ENCODE measurements at places on chromosomes 4 and X. TPM values are rescaled to one million over a fixed set of nuclear protein-coding genes. Genes with fewer than 3 reads are reported as not detected.

DNA sequence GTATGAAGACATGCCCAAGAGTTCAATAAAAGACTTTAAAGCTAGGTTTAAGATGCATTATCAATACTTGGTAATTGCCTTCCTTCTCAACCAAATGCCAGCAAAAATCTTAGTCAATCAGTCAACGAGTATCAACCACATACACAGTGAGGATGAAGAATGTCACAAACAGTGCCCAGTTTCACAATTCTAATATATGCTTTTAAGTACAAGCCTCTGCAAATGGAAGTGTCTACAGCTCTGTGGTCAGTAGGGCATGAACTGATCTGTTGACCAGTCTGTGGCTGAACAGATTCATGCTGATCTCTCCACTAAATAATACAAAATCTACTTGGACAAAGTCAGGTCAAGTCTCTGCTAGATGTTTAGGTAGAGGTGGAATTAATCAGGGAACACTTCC, 27.9 kb downstream of the PPARGC1A start:
- H3K4me1 ChIP-seq: no peaks in the 10 kb centered on the region
- no peak overlapping the region for H3K27ac ChIP-seq
- no peak overlapping the region for H3K4me3 ChIP-seq
- H3K36me3 ChIP-seq: no peaks in the 10 kb centered on the region
- DNase-seq: no peak

The SFRP2 gene
- total RNA-seq: 23.2 TPM

GRCh38 chrX:16440446-16440845, 209.5 kb upstream of the S100G start:
- H3K36me3 ChIP-seq: no peaks in the 10 kb centered on the region
- H3K27ac ChIP-seq: no peak overlapping the region
- DNase-seq: no peak
- no peaks in the 10 kb centered on the region for H3K4me1 ChIP-seq

DNA sequence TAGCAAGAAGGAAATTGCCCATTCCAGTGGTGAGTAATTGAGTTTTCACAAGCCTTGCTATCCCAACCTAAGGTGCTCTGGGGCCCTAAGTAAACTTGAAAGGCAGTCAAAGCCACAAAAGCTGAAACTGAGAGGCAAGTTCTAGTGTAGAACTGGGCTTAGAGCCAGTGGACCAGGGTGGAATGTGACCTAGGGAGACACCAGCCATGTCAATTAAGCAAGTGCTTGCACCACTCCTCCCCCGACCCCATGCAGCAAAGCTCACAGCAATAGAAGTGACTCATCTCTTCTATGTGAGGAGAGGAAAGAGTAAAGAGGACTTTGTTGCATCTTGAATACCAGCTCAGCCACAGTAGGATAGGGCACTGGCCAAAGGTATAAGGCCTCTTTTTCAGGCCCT, 486.1 kb upstream of the POU3F4 start:
- DNase-seq: no peak
- H3K27me3 ChIP-seq: no peaks in the 10 kb centered on the region
- H3K4me1 ChIP-seq: no peaks in the 10 kb centered on the region
- no peaks in the 10 kb centered on the region for H3K36me3 ChIP-seq
- no peak overlapping the region for H3K4me3 ChIP-seq

GRCh38 chr4:186400676-186401075, 134.7 kb downstream of the F11 start:
- H3K4me1 ChIP-seq: no peaks in the 10 kb centered on the region
- no peaks in the 10 kb centered on the region for H3K27me3 ChIP-seq
- H3K27ac ChIP-seq: no peak overlapping the region
- no peaks in the 10 kb centered on the region for H3K36me3 ChIP-seq

DNA sequence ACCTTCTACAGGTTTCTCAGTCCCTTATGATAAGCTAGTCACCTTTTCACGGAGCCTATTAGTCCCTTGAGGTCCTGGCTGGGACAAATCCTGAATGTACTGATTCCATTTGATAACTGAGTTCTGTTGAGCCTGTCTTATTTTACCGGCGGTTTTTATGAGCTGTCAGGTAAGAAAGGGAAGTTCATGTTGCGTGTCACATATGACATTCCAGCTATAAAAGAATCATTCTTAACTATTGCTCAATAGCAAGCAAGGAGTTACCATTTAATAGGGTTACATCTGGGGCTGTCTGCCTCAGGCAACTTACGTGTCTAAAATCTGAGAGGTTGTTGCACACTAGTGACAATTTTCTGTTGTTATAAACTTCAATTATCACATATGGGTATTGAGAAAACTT, 394.6 kb downstream of the TECRL start:
- H3K4me3 ChIP-seq: no peak overlapping the region
- DNase-seq: no peak
- no peaks in the 10 kb centered on the region for H3K27me3 ChIP-seq

The CABS1 gene
- not detected for total RNA-seq

- H3K36me3 ChIP-seq: no peaks in the 10 kb centered on the region
- H3K27ac ChIP-seq: no peak overlapping the region
- no peaks in the 10 kb centered on the region for H3K27me3 ChIP-seq
Measured at GRCh38 chr4:84263415-84263814, 235.7 kb downstream of the NKX6-1 start.

DNA sequence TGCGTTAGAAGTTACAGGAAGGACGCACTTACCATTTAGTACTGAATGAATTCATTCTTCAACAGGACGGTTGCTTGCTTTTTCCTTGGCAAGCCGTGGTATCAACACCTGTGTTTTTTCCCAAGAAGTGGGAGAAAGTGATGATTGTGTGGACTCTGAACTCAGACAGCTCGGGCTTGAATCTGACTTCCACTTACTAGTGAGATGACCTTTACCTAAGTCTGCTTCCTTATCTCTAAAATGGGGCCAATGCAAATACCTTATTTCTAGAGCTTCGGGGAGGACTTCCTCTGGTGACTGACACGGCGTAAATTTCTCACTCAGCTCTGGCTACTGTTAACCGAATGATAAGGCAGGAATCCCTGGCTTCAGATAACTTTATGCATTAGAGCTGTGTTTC, 146.8 kb upstream of the RBPJ start:
- no peak for DNase-seq
- no peaks in the 10 kb centered on the region for H3K36me3 ChIP-seq
- H3K4me1 ChIP-seq: no peaks in the 10 kb centered on the region
- H3K27me3 ChIP-seq: no peaks in the 10 kb centered on the region
- no peak overlapping the region for H3K4me3 ChIP-seq

The IL15 gene
- total RNA-seq: 6.5 TPM

The MAGEA4 gene
- total RNA-seq: not detected

GRCh38 chrX:150146271-150146896, 208.1 kb upstream of the EOLA2 start:
- no peak overlapping the region for H3K4me3 ChIP-seq
- DNase-seq: no peak
- no peak overlapping the region for H3K27ac ChIP-seq
- H3K27me3 ChIP-seq: no peaks in the 10 kb centered on the region

DNA sequence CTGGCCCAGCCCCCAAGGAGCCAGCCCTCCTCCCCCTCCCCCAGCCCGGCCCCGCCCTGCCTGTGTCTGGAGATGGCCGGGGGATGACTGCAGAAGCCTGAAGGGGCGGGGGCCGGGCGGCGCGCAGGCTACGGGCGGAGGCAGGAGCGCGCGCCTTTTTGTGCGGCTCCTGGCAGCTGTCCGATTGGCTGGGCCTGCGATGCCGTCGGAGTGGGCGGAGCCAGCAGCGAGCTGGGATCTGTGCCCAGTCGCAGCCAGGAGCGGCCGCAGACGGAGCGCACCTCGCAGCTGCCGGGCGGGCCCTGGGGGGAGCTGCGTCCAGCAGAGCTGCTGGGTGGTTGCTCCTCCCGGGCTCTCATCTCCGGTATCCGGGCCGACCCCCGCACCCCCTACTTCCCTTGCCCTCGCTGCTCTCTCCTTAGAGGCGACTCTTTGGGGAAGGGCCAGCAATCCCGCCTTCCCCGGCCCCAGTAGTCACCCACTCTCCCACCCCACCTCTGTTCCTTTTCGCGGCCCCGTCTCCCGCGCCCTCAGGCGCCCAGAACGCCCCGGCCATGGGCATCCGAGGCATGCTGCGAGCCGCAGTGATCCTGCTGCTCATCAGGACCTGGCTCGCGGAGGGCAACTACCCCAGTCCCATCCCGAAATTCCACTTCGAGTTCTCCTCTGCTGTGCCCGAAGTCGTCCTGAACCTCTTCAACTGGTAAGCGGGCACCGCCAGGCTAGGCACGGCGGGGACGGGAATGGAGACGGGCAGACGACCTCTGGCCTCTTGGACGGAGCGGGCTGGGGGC, at the start of gene GABRQ:
Gene GABRQ, plus strand, starts transcription at position 247 of the 794 bp plus-strand sequence. Its CDS starts 308 bp downstream, at position 555.
- peak; percentile 62 for DNase-seq
- H3K4me3 ChIP-seq: no peak within 1 kb of the TSS
- H3K4me1 ChIP-seq: no peaks in the 10 kb centered on the region
- H3K36me3 ChIP-seq: no peaks in the 10 kb centered on the region
- peaks cover 34% of the 10 kb centered on the region for H3K27me3 ChIP-seq

The RNF212 gene
- 1.8 TPM for total RNA-seq

- no peak for DNase-seq
- no peak overlapping the region for H3K27ac ChIP-seq
- H3K4me3 ChIP-seq: no peak overlapping the region
- peaks cover 3% of the 10 kb centered on the region for H3K4me1 ChIP-seq
- no peaks in the 10 kb centered on the region for H3K27me3 ChIP-seq
Measured at GRCh38 chr4:946103-946450, 13.8 kb downstream of the TMEM175 start.

GRCh38 chrX:150848914-150849365, 49.5 kb downstream of the CD99L2 start:
- no peaks in the 10 kb centered on the region for H3K4me1 ChIP-seq
- no peak overlapping the region for H3K4me3 ChIP-seq
- H3K27ac ChIP-seq: no peak overlapping the region

GRCh38 chrX:154443992-154444754, at the start of gene FAM50A:
Gene FAM50A (plus strand): TSS chrX:154444141. CDS start chrX:154444236, 95 bp downstream.
- peak; percentile 79 for DNase-seq
- H3K4me1 ChIP-seq: no peaks in the 10 kb centered on the region
- peak within 1 kb of the TSS; percentile 24 for H3K4me3 ChIP-seq

The GAGE12J gene
- total RNA-seq: not detected

DNA sequence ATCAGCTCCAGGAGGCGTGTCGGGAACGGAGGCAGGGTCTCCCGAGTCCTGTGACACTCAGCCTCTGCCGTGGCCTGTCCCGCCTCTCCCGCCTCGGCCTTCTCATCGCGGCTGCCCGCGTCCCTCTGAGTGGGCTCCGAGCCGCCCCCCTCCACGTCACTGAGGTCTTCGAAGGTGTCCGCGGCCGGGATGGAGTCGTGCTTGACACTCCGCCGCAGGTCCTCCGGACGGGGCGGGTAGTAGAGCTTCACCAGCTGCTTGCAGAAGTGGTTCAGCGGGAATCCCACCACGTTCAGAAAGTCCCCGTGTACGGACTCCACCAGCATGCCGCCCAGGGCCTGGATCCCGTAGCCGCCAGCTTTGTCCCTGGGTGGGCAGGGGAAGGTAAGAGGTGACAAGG, 25.0 kb downstream of the ASMTL start:
- DNase-seq: no peak
- H3K4me3 ChIP-seq: no peak overlapping the region
- H3K36me3 ChIP-seq: peaks cover 14% of the 10 kb centered on the region
- no peaks in the 10 kb centered on the region for H3K27me3 ChIP-seq
- H3K4me1 ChIP-seq: no peaks in the 10 kb centered on the region
- H3K27ac ChIP-seq: no peak overlapping the region

DNA sequence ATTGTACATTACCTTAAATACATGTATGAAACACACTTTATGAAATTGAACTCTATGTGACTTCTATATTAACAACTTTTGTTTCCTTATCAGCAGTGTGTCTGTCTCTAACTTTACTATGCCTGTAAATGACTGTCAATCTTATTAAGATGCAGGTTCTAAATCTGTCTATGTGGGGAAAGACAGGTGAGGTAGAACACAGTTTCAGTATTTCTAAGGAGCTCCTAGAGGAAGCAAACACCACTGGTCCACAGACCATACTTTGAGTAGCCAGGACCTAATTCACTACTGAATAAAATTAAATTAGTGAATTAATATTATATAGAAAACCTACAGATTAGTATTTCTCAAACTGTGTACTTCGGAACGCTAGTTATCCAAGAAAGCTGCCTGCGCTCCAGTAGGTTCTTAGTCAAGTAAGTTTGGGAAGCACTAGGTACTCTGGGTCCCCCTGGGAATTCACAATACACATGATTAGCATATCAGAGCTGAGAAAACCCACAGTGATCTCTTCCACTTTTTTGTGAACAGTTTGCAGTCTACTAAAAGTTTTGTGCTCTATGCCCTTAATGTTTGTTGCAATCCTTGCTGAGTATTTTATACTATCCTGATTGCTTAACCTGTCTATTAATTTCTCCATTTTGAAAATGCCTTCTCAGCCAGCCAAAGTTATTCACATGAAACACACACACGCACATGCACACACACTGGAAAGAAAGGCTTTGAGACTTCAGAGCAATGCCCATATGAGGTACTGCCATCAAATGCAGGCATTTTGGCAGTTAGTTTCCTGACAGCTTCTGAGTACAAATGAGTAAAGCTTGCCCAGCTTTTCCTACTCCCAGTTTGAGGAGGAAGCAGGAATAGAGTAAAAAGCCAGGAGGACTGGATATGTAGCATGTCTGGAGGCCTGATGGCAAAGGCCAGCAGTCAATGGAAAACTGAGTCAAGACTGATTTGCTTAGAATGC, 133.6 kb upstream of the CPEB2 start:
- no peak overlapping the region for H3K4me3 ChIP-seq
- H3K4me1 ChIP-seq: no peaks in the 10 kb centered on the region
- no peaks in the 10 kb centered on the region for H3K36me3 ChIP-seq

The UGT2B10 gene
- total RNA-seq: not detected

GRCh38 chr4:86141161-86141560, 218.7 kb downstream of the MAPK10 start:
- no peaks in the 10 kb centered on the region for H3K36me3 ChIP-seq
- no peak overlapping the region for H3K27ac ChIP-seq
- DNase-seq: no peak
- H3K27me3 ChIP-seq: no peaks in the 10 kb centered on the region
- H3K4me1 ChIP-seq: peaks cover 4% of the 10 kb centered on the region
- no peak overlapping the region for H3K4me3 ChIP-seq

GRCh38 chrX:39839371-39839770, 258.4 kb downstream of the BCOR start:
- no peak overlapping the region for H3K27ac ChIP-seq
- DNase-seq: no peak
- no peak overlapping the region for H3K4me3 ChIP-seq
- no peaks in the 10 kb centered on the region for H3K36me3 ChIP-seq
- H3K4me1 ChIP-seq: no peaks in the 10 kb centered on the region

DNA sequence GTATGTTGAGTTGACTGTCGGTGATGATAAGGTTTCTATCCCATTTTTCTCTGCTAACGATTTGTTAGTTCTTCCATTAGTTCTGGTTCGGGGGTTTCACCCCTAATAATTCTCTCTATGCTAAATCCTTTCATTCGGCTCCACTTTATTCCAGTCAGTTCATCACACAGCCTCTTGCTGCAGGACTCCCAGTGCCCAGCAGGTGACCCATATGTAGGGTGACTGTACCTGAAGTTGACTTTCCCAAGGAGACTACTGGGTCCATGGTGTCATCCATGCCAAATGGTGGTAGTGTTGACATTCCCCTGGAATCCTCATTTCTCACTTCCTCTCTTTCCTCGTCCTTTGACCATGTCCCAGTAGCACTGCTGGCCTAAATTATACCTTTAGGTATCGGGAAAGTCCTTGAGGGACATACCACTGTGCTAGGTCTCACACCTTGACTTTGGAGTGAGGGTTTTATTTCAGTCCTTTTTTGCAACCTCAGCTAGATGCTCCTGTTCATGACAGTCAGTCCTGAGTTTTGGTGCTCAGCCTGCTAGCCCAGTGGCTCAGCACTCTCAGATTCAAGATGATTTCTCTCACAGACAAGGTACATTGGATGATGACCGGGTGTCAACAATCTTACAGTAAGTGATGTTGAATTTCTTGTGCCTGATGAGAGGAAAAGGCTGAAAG, 105.1 kb upstream of the ARHGAP24 start:
- no peaks in the 10 kb centered on the region for H3K4me1 ChIP-seq
- H3K36me3 ChIP-seq: no peaks in the 10 kb centered on the region
- H3K4me3 ChIP-seq: no peak overlapping the region
- DNase-seq: no peak
- H3K27me3 ChIP-seq: no peaks in the 10 kb centered on the region

The TRIML2 gene
- total RNA-seq: not detected

The PNMA6A gene
- total RNA-seq: 4.0 TPM

The COX7B2 gene
- total RNA-seq: not detected
